ENCODE measurements at places on chromosomes 2 and 18. TPM values are rescaled to one million over a fixed set of nuclear protein-coding genes. Genes with fewer than 3 reads are reported as not detected.
A peak's percentile ranks its signal among the peaks of the same experiment; 100 is the strongest.

The SPR gene
- 17.1 TPM for total RNA-seq

The NCOA1 gene
- total RNA-seq = 69.9 TPM

The CDH19 gene
- total RNA-seq = 1.2 TPM

The SFTPB gene
- total RNA-seq = 1.7 TPM

The ANKRD30B gene
- not detected for total RNA-seq

The SERPINB13 gene
- not detected for total RNA-seq

The ACMSD gene
- total RNA-seq = not detected

The DSG1 gene
- 0.13 TPM for total RNA-seq

DNA sequence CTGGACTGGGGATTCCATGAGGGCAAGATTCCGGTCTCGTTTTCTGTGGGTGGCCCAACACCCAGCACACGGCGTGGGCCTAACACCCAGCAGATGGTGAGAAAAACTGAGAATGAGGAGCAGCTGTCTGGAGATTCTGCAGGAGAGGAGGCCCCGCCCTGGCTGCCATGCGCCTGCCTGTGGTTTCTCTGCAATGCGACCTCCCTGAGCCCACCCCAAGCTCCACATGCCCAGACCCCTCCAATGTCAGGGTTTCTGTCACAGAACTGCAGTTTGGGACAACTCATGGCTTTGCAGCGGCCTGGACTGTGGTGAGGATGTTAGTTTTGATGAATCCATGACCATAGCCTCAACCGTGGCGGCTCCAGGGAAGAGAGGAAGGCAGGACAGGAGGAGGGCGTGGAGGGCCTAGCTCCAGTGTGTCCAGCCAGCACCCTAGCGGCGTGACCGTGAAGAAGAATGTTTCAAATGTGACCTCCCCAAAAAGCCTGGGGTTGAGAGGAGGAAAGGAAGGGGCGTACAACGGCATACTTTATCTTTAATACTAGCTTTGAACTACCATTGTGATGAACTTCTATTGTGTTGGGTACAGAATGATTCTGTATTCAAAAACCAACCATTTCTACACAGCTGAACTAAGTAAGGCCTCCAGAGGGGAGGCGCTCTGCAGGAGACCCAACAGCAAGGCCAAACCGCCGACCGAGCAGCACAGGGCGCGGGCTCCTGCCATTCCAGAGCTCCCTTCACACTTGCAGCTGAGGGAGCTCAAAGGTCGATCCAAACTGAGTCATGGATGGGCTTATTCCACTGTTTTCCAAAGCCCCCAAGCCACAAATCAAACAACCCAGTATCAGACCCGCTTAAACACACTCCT lies 3.4 kb downstream of the PXDN start:
- peak; percentile 37 for DNase-seq

DNA sequence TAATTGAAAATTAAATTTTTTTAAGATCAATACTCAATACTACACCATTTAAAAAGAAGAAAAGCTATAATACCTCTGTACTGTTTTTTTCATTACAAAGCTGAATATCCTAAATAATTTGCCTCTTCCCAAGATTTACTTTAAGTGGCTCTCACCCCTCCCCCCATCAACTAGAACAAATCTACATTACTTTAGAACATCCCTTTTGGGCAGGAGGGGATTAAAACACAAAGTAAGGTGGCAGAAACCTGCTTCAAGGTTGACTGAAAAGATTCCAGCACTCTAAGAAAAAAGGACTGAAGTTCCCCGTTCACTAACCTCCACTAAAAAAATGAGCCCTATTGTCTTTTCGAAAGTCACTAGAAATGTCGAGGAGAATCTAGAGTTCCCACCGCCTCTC lies 42.3 kb downstream of the SLC38A11 start:
- DNase-seq = no peak

- DNase-seq = no peak
Observed at GRCh38 chr2:47660168-47660567, 122.8 kb upstream of the MSH6 start.

DNA sequence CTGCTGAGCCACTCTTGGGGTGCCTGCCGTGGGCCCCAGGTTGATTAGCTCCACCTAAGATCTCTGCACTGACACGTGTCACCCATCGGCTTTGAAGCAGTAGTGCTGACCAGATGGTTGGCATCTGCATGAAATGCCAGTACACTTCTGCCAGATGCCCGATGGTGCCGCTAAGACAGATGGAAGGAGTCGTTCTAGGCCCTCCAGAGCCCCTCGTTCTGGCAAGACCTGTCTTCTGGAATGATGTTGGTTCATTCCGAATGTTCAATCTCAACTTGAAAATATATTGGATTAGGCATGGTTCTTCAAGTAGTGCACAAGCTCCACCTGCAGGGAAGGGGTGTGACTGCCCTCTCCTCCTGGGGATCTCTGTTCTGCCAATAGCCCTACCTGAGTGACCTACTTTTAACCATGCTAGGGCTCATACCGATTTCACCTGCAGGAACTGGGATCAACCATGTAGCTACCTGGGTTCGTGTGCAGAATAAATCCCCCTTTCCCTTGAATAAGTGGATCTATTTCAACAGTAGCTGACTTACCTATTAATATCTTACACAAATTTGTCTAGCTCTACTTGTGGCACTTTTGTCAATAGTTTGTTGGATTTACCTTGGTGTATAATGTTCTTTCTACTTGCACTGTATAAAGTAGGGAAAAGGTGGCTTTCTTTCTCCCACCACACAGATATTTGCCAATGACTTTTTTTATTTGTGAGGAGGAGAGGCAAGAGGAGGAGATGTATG lies 342.6 kb downstream of the CTNNA2 start:
- no peak for DNase-seq

- no peak for DNase-seq
Observed at GRCh38 chr2:200762127-200762526, 49.6 kb upstream of the BZW1 start.

DNA sequence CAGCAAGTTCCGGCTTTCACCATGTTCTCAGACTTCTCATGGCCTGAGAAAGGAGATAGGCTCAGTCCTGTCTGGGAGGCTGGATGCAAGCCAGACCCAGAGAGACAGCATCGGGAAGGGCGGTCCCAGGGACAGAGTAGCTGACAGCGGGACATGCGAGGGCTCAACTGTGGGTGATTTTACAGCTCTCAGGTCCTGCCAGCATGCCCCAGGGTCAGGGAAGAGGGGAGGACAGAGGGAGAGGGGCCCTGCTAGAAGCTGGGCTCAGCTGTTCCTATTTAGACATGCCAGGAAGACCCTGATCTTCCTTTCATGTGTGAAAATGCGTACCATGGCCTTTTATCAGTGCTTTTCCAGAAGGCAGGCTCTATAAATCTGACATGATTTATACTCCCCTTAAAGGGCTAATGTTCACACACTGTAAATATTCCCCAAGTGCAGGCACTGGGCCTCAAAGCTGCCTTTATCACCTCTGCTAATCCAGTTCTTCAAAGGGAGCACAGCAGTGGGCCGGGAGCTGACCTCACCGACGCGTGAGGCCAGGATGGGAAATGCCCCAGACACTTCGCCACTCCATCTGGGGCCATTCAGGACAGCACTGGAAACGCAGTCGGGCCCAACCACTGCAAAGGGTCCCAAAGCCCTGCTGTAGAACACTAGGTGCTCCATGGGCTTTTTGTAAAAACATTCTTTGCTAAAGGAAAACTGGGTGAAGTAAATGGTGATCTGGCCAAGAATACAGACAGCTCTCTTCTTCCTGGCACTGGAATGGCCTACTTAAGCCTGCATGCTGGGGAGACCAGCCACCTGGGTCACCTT lies 96.1 kb upstream of the LMAN1 start:
- DNase-seq = no peak

- no peak for DNase-seq
Observed at GRCh38 chr2:74278694-74279093, 64.5 kb downstream of the SLC4A5 start.

DNA sequence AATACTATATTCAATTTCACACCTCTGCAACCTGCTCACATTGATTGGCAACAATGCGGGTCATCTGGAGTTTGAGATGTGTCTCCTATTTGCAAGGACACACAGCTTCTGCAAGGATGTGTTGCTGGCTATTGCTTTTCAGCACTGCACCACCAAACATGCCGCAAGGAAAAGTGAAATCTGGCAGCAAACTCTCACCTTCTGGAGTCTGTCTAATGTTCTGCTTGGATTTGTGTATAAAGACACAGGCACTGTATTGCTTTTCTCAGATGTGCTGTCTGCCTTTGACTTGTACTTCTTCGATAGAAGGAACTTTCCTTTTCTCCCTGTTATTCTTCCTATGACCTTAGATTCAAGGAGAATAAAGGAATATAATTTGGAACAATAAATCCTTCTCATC lies 138.6 kb upstream of the EPHA4 start:
- no peak for DNase-seq

DNA sequence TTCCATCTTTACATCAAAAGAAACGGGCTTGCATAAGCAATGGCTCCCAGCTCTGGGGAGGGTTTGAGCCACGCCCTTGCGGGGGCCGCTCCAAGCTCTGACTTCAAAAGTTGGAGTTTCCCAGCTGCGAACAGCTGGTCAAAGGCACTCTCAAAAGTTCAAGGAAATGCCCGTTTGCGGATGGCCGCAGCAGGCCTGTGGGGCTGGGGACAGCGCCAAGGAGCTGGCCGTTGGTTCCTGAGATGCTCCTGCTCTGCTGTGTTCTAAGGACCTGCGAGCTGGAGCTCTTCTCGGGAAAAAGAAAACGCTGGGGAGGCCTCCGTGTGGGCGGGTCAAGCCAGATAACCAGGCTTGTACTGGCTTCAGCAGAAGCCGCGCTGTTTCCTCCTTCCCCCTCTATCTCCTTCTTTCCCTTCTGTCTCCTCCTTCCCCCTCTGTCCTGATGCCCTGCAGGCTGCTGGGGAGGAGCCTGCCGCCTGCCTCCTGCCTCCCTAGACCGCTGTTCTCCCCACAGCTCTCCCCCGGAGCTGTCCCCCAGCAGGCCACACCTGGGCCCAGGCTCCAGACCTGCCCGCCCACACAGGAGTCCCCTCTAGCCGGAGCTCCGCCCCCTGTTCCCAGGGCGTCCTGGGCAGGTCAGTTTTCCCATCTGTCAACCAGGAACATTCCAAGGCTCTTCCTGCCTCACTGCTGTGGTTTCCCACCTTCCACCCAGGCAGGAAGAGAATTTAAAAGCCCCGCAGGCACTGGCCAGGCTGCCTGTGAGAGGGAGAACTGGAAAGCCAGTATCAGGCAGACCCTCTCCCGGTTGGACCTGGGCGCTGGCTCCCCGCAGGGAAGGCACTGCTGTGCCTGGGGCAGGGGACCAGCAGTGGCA lies 14.1 kb downstream of the KLF11 start:
- peak; percentile 57 for DNase-seq

DNA sequence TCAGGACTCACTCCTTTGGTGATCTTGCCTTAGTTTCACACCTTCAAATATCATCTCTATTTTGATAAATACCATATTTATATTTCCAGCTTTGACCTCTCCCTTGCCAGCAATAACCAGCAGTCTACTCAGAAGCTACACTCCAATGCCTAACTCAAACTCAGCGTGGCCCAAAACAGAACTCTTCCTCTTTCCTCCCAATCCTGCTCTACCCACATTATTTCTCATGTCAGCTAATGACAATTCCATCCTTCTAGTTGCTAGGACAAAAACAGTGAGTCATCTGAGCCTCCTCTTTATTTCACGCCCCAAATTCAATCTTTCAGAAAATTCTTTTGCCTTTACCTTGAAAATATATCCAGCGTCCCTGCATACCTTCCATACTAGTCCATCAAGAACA lies 23.5 kb downstream of the CYRIA start:
- no peak for DNase-seq

DNA sequence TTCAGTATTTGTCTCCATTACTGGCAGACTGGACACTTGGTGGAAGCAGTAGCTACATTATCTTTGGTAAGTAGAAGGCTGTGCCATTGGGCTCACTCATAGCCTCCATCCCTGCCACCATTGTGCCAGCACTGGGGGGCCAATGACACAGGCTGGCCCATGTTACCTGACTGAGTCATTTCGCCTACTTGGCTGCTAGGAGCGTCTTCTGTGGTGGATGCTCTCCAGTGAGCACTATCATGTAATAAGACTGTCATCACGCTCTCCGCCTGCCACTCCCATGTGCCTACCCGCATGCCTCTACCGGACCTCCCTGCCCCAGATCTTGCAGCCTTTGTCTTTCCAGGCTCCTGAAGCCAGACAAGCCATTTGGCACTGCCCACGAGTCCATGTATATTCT lies 56.2 kb downstream of the LONRF2 start:
- no peak for DNase-seq

GRCh38 chr2:10493075-10493633 lies 45.0 kb upstream of the ODC1 start:
- DNase-seq = no peak

DNA sequence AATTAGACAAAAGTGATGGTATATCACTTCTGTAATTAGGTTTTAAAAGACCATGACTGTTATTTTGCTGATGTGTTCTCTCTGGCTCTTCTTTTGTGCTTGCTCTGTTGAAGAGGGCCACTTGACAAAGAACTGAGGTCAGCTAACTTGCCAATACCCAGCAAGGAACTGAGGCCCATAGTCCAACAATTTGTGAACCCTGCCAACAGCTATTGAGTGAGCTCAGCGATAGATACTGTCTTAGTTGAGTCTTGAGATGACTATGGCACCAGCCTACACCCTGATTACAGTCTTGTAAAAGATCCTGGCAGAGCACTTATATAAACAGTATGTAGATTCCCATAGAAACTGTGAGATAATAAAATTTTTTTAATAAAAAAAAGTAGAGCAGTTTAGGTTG lies 103.0 kb downstream of the BMPR2 start:
- no peak for DNase-seq

DNA sequence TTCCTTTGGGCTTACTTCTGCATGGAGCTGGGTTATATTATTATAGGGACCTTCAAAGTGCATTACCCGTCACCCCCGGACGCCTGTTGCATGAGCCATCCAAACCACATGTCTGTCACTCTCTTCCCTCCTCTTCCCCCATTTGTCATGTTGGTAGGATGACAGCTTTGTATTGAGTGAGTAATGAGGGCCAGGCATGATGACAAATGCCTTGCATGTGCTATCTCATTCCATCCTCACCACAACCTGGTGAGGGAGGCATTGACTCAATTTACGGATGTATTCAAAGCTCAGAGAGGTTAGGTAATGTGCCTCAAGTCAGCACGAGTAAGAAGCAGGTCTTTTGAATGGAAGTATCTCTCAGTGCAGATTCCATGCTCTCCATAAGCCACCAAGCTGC lies 510.5 kb upstream of the TNP1 start:
- DNase-seq = no peak

GRCh38 chr2:205714058-205714776 lies 31.9 kb downstream of the NRP2 start:
- DNase-seq = no peak

DNA sequence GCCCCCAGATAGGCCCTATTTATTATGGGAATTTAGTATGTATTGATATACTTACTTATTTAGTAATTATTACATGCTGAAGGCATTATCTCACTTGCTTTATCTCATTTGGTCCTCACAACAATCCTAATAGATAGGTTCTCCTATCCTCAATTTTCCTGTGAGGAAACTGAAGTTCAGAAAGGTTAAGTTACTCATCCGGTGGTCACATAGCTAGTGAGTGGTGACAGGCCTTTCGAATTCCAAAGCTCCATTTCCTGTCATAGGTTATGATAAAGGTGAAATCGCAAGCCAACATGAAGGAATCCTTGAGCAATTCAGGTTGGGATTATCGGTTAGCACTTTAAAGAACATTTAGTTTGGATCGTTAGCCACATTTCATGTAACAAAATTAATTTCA lies 33.3 kb downstream of the NAB1 start:
- DNase-seq = no peak
